ENCODE measurements at places on chromosomes 7 and 10. TPM values are rescaled to one million over a fixed set of nuclear protein-coding genes. Genes with fewer than 3 reads are reported as not detected.

CACNA2D1 gene
- total RNA-seq = 6.9 TPM

ASB10 gene
- not detected for total RNA-seq

GPC2 gene
- 3.4 TPM for total RNA-seq

ADIRF gene
- 90.6 TPM for total RNA-seq

ZNF438 gene
- total RNA-seq = 4.7 TPM

CUBN gene
- 1.9 TPM for total RNA-seq

GPR26 gene
- total RNA-seq = not detected

LHFPL3 gene
- total RNA-seq = 0.57 TPM

FGFR2 gene
- total RNA-seq = 138 TPM

LRRN3 gene
- 0.73 TPM for total RNA-seq

THSD7A gene
- 1.0 TPM for total RNA-seq

GRCh38 chr7:100441641-100442535 lies 5.6 kb upstream of the PPP1R35 start:
- no peak for DNase-seq

GRCh38 chr7:35802649-35803048 lies 1.8 kb downstream of the SEPTIN7 start:
- DNase-seq = no peak

DNA sequence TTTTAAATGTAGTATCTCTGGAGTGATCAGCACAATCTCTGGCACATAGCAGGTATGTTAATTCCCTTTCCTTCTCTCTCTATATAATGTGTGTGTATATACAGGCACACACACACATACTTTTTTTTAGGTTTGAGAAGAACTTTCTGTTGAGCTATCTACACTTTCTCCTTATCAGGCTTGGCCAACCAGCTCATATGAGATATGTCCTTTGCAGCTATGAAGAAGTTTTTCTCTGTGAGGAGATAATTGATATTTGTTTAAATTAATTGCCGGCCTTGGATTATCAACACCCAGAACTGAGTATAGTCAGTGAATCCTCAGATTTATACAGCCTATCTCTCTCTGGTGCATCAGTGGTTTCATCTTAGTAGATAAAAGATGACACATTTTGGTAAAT lies 2.3 kb upstream of the MCU start:
- DNase-seq = no peak

GRCh38 chr10:510415-510881 lies 179.0 kb downstream of the DIP2C start:
- no peak for DNase-seq

GRCh38 chr7:41732436-41732785 lies 29.5 kb upstream of the INHBA start:
- DNase-seq = no peak

GRCh38 chr7:93046641-93047040 lies 71.1 kb downstream of the SAMD9 start:
- no peak for DNase-seq

DNA sequence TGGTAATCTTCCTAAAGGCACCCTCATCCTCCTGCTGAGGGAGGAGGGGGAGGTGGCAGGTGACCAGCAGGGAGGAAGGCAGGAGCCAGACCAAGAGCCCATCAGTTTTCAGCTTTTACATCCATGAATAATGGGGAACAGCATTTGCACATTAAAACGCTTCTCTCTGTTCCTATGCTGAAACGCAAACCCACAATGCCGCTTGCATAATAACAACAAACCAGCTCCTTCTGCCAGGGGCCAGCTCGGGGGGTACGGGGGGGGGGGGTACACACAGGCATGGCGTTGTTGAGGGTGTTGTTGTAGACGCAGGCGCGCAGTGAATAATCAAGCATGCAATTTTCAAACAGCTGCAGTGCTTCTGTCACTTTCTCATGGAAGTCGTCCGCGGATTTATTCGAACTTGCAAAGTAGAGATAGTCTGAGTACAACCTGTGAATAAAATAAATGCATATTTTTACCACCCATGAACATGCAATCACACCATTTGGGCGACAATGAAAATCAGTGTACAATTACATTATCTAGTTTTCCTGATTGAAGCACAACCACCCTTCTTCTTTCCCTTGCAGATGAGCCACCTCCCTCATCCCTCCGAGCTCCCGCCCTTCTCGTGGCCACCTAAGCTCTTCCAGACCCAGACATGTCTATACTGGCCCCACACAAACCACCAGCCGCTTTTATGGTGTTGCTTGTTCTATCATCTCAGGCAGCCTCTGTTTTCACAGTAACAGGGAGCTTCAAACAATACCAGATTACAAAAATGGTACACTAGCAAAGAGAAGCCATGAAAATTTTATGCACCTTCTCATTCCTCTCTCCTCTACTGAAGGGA lies 72.2 kb downstream of the CHST15 start:
- DNase-seq = peak; percentile 3

GRCh38 chr10:22780474-22780885 lies 66.1 kb upstream of the PIP4K2A start:
- DNase-seq = no peak

- DNase-seq = no peak
Observed at GRCh38 chr10:126068322-126068721, 172.0 kb downstream of the FANK1 start.

DNA sequence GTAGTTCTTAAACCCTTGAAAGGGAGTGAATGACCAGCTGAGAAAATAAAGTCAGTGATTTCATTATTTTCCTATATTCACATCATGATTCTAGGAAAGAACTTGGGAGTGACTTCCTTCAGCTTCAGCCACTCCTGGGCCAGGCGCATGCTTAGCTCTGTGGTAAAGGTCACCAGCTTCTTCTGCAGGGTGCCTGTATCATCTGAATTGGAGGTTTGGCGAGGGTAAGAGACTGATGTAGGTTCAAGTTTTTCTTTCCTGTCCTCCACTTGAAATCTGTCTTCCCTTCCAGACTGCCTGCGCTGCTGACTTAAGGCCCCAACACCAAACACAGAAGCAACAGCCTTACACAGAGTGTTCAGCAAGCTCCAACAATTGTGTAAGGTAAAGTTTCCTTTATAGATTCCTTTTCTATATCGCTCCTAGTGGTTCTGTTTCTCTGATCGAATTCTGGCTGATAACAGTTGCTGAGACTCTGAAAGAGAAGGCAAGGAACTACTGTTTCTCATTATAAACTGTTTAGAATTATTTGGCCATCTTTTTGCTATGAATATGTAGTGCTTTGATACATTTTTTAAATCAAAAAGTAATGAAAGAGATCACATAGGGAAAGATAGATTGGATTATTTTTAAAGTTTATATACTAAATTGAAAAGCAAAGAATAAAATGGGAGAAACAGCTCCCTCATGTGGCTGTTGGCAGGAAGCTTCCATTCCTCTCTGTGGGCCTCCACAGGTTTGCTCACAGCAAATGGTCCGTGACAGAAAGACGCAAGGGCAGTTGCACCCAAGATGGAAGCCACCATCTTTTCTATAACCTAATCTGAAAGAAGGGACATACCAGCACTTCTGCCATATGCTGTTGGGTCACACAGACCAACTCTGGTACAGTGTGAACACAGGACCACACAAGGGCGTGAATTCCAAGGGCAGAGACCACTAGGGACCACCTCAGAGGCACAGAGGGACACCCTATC lies 14.0 kb downstream of the GATAD1 start:
- DNase-seq = no peak

- DNase-seq = no peak
Observed at GRCh38 chr7:85630904-85631600, 444.2 kb upstream of the SEMA3D start.
